Suppressor macrophage treated with lipopolysaccharide for 1 hour (primary cell): ENCODE measurements at places on chromosomes 5 and 9.

GRCh38 chr9:113857875-113858274 is 18.2 kb upstream of the ZNF618 start:
- DNase-seq = peak; percentile 95

DNA sequence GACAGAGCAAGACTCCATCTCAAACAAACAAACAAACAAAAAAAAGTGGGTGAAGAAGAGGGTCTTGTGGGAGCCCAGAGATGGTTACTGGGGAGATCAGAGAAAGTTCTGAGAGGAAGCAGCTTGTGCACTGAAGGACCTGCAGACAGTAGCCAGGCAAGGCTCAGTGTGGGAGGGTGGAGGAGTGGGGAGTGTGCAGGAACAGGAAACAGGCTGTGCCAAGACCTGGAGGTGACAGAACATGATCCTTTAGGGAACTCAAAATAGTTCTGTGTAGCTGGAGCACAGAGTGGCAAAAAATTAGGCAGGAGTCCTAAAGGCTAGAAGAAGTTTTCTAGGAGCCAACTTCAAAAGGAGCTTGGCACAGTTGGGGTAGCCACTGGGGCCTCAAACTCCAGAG is 19.2 kb upstream of the NANS start:
- peak; percentile 75 for DNase-seq

- no peak for DNase-seq
Observed at GRCh38 chr9:113137196-113138168, 13.3 kb upstream of the SLC31A2 start.

- DNase-seq = peak; percentile 61
Observed at GRCh38 chr5:95644351-95645042, 2.1 kb upstream of the RFESD start.

- no peak for DNase-seq
Observed at GRCh38 chr5:85647349-85648127, 970.2 kb upstream of the COX7C start.

DNA sequence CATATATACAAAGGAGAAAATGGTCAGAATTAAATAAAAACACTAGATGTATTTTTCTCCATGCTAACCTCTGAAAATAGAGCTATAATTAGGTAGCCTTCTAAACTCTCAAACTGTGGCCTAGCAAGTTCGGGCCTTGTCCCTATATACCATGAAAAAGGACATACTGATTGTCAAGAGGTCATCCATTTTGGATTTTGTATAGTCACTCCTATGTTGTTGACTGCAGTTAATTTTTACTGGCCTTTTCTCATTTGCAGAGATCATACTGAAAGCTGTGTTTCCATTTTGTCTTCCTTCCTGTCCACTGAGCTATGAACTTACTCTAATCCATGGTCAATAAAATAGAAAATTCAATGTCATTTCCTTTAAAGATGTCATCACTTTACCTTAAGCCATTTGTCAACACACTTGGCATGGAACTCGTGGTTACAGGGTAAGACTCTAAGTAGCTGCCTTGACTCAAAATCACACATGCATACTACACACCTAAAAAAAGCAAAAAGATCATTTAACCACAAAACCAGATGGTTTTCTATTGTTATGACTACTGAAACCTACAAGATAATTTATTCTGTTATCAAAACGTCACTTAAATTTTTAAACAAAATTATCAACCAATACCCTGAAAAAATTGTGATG is 58.0 kb downstream of the RNF38 start:
- DNase-seq = no peak
